CD4-positive, alpha-beta T cell treated with Interleukin-6 for 4 hours (primary cell): ENCODE measurements at places on chromosomes 11 and 22.

- no peak for DNase-seq
These were observed 9.3 kb upstream of the WBP2NL start for GRCh38 chr22:41989246-41989645.

- no peak for DNase-seq
These were observed at the start of gene FGF19 for GRCh38 chr11:69703768-69704507. Gene FGF19, minus strand, starts transcription at chr11:69704022. Its CDS starts 146 bp downstream, at chr11:69703876.

DNA sequence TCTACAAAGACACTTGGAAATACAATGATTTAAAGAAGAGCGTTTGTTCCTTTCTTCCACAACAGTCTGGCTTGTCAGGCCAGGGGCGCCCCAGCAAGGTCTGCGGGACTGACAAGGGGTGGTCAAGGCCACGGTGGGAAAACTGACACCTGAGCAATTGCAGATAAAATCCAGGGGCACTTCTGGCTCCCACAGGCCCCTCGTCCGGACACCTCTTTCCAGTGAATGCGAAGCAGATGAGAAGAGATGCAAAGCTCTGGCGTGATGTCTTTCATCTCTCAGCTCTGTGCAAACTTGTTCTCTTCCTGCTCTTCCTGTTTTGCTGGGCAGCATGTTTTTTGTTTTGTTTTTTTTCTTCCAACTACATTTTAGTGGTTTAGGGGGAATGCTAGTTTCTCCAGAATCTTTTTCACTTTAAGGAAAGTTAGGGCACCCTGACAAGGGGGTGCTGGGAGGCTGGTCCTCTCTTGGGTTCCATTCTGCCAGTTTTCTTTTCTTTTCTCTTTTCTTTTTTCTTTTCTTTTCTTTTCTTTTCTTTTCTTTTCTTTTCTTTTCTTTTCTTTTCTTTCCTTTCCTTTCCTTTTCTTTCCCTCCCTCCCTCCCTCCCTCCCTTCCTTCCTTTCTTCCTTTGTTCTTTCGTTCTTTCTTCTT, 11.1 kb upstream of the CBX6 start:
- no peak for DNase-seq

GRCh38 chr11:76307978-76308747, 72.8 kb downstream of the THAP12 start:
- DNase-seq = no peak

DNA sequence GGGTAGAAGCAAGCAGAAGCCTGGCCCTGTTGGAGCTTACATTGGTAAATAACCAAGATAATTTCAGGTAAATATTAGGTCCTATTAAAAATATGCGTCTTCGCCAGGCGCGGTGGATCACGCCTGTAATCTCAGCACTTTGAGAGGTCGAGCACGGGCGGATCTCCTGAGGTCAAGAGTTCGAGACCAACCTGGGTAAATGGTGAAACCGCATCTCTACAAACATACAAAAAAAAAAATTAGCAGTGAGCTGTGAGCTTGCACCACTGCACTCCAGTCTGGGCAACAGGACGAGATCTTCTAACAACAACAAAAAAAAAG, 529 bp upstream of the SULT4A1 start:
- DNase-seq = no peak

DNA sequence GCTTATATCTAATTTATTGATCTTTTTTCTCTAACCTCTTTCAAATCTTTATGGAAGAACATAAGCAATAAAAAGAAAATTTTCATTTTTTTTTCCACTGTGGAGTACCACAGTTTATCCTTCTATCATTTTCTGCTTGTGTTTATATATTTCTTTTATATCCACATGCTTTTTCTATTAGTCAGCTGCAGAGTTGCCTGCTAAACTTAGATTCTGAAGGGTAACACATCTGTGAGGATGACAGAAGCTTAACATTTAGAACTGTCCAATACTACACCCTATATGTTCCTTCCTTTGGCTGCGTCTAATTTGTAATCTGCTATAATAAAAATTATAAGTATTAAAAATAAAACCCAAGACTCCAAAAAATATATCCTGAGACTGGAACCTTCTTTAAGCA, 20.8 kb downstream of the CCDC90B start:
- no peak for DNase-seq

- no peak for DNase-seq
These were observed 32.1 kb upstream of the SLC5A12 start for GRCh38 chr11:26753723-26754504.
